ENCODE measurements at places on chromosomes 3 and 15.

GRCh38 chr3:171334465-171334811 is 125.8 kb downstream of the TNIK start:
- no peak for DNase-seq

- DNase-seq = peak; percentile 68
These were observed at the start of gene RFX7 for GRCh38 chr15:56243163-56244037. TSS of gene RFX7 (minus strand) at chr15:56243879. CDS start at chr15:56243285, 594 bp downstream.

DNA sequence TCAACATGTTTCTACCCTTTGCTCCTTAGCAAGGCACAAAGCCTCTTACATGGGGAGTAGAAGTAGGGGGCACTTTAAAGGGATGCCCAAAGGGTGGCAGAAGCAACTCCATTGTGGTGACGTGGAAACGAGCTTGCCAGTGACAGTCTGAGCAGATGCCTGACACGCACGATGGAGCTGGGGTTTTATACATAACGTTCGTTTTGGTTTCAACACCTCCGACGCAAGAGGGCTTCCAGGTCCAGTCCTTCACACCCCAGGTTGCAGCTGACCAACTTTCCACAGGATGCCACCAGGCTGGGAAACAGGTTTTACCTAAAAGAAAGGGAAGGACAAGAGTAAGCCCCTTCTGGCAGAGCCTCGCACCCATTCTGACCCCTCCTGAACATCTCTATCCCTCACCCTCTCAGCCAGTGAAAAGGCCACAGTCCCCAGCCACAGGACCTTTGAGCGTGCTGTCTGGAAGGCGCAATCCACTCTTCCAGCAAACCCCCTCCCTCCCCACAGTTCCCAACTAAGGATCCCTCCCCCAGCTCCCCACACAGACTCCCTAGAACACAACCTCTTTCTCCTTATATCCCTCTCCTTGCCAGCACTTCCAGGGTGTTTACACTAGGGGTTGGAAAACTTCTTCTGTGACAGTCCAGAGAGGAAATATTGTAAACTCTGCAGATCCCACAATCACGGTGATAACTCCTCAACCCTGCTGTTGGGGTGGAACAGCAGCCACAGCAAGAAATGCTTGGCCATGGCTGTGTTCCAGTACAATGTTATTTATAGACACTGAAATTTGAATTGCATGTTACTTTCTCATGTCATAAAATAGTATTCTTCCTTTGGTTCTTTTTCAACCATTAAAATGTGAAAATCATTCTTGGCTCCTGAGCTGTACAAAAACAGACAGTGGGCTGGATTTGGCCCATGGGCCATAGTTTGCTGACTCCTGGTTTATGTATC is 36.2 kb downstream of the FAM174B start:
- DNase-seq = no peak

GRCh38 chr15:78837543-78837942 is 26.3 kb upstream of the ADAMTS7 start:
- no peak for DNase-seq

DNA sequence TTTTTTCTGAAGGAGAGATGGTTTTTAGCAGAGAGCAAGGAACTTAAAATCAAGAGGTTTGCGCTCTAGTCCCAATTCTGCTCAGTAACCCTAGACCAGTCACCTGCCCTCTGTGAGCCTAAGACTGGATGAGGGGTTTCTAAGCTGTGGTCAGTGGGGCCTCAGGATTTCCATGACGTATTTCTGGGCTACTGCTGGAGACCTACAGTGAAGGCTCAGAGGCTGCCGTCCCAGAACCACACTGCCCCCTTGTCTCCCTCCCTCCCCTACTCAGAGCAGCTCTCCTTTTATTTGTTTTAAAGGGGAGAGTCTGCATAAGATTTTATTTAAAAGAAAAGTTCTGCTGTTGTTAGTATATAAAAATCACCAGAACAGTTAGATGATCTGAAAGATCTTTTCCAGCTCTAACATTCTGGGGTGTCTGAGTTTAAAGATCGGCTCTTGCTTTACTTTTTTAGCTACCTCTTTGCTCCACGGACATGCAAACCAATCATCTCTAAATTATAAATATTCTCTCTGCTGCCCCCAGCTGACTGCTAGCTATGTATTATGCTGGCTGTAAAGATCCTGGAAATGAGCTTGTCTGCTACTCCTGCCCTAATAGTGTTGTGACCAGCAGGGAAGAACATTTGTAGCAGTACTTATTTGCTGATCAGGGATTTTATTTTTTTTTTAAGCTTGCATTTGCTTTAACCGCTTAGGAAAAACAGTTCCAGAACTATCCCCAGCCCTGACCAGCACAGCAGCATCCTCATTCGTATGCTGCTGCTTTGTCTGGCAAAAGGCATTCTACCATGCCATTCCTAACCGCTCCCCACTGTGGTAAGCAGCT is 28.6 kb upstream of the NDUFB4 start:
- DNase-seq = peak; percentile 49

- DNase-seq = no peak
These were observed 148.4 kb downstream of the TIGIT start for GRCh38 chr3:114442246-114442645.

DNA sequence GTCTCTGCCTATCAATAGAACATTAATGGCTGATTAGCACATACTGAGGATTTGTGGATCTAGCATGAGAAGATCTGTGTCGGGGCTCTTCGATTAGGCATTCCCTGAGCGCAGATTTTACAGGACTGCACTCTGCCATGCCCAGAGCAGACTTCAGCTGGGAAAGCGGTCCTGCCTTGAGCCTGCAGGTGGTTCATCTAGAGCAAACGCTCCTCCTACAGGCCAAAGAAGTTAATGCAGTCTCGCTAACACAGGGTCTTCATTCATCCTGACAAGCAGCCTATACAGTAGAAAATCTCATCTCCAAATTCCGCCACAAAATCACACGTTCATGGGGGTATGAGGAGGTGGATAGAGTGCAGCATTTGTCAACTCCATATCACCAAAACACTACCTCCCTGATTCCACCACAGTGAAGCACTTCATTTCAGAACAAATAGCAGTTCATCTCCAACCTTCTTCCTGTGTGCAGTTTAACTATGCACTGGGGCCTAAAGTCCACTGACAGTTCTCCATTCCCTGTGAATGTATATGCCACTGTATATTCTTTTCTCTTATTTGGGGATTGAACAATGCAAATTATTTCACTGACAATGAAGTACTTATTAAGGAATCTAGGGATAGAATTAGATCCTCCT is 405.8 kb downstream of the IGSF11 start:
- DNase-seq = peak; percentile 77

- no peak for DNase-seq
These were observed 161.3 kb upstream of the LPP start for GRCh38 chr3:187992609-187993008.

GRCh38 chr3:113736548-113737089 is 9.4 kb downstream of the NAA50 start:
- DNase-seq = peak; percentile 28

- no peak for DNase-seq
These were observed 18.1 kb upstream of the P2RY13 start for GRCh38 chr3:151347432-151347831.

- DNase-seq = no peak
These were observed 30.7 kb upstream of the MYLK start for GRCh38 chr3:123914829-123915228.

DNA sequence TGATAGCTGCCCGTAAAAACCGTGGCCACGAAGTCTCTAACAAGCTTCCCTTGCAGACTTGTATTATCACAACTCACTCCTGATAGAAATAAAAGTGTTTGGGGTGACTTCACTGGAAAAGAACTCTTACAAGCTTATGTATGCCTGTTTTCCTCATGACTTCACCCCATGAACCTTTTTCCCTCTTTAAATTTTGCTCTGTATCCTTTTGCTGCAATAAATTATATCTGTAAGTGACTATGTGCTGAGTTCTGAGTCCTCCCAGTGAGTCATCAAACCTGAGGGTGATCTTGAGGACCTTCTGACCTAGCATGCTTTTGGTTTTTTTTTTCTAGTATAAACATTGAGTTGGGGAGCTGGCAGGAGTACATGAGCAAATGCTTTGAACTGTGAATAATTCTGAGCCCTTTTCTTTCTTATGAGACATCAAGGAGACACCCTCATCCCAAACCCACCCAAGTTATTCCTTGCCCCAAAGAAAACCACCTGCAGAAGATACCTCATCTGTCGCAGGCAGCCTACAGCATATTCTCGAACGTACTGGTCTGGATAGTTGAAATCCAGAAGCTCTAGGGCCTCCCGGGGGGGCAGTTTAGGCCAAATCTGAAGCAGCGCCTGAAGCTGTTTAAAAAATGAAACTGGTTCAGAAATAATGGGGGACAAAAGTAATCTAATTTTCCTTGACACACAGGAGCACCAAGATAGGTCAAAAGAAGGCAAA is 85.9 kb downstream of the FAIM start:
- DNase-seq = no peak

DNA sequence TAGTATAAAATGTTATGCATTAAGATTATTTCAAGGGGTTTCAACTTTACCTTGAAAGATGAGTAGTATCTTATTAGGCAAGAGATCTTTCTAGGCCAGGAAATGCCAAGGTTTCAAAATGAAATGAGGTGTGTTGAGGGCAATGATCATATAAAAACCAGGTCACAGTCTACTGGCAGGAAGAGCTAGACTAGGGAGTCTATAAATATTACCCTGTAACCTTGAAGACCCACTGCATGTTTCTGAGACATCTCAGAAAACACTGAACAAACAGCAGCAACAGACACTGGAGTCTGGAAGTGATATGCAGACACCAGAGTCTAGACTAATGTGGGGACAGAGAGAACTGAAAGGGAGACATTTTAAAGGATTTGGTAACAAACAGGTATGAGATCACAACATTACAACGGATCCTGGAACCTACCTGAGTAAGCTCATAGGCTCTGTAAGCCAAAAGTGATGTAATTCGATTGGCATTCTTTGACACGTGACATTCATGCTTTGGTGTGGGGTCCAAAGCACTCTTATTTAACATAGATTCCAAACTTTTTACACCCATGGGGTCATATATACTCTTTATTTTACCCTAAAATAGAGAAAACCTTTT is 15.0 kb downstream of the TASOR start:
- DNase-seq = peak; percentile 11

- DNase-seq = no peak
These were observed 40.2 kb downstream of the GPR156 start for GRCh38 chr3:120244834-120245225.

DNA sequence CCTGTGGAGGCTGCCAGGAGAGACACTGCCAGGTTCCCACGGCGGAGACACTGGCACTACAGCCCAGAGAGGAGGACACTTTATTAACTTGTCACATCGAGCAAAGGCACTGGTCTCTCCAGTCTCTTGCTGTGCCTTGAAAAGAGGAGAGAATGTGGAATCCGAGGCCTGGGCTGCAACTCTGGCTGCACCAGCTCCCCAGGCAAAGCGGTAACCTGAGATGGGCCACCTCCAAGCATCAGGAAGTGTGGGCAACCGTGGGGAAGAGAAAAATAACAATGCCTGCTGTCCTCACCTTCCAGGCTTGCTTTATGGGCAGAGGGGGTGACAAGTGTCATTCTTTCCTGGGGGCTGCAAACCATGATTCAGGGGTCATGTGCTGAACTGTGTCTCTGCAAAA is 91.6 kb upstream of the RGMA start:
- no peak for DNase-seq

DNA sequence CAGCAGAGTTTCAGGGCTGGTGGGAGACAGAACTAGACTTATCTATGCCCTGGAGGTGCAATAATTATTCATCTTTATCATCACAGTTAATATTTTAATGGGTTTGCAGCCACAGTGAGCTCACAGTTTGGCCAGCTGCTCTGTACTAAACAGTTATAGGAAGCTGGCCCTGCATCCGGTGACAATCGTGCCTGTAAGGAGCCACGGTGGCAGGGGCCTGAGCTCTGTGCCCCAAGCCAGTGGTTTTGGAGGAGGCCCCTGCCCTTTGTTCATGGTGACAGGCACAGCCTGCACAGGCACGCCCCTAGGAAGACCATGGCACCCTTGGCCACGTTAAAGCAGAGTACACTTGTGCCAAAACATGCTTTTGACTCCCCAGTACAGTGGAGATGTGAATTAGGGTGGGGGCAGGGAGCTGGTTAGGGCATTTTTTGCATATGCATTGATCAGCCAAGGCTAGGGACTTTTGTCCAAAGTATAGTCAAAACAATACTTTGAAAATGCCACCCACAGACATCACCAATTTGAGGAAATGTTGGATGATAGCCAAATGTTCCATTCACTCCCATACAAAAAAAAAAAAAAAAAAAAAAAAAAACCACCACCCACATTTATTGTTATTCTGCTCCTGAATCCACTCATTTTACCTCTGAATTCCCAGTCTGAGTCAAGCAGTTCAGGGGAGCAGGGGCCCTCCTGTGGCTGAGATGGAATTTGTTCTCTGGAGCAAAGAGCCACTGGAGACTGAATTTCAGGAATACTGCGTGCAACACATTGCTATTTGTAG is 3.4 kb upstream of the RFTN1 start:
- DNase-seq = peak; percentile 33

DNA sequence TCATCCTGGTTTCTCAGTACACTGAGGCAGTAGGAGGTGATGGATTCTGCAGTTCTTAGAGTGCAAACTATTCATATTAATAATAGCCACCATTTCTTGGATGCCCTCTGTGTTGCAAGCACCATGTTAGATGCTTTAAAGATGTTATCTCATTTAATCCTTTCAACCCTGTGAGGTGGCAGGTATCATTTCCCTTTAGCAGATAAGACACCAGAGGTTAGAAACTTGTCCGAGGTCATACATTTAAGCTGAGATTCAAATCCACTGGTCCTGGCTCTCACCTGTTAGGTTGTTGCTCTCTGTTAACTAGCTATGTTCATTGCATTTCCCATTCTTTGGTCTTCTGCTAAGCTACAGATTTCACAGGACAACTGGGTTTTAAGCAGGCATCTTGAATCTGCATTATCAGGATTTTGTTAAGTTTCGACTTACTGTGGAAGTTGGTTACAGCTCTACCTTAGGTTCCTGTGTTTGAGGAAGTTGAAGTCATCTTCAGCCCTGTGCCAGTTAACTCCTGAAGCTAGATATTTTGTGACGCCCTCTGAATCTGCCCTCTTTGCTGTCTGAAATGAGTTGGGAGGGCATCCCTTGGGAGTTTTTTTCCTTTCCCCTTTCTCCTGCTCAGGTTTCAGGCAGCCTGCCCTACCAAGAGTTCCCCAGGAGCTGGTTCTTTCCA is 6.4 kb downstream of the PDE8A start:
- DNase-seq = no peak

- DNase-seq = no peak
These were observed 3.3 kb upstream of the DCP1A start for GRCh38 chr3:53350652-53351051.

GRCh38 chr15:57224664-57225063 is 151.6 kb upstream of the CGNL1 start:
- no peak for DNase-seq

- no peak for DNase-seq
These were observed 220.9 kb upstream of the EIF1B start for GRCh38 chr3:40088527-40089170.

GRCh38 chr3:37015642-37016041 is 22.3 kb downstream of the MLH1 start:
- no peak for DNase-seq

DNA sequence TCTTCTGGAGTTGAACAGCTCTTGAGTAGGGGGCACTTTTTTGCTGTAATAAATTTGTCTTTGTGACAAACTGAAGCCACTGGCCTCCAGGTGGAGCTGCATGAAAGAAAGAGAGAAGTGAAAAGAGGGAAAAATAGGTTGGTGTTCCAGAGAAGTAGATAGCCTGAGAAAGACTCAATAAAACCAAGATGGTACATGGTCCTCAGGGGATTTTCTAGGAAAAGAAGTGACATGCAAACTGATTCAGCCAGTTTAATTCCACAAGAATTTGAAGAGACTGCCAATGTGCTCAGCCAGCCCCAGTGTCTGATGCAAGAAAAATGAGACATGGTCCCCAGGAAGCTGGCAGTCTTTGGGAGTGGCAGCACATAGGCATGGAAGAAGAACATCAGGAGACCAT is 152.7 kb downstream of the CD47 start:
- peak; percentile 9 for DNase-seq

Data from HEK293T (cell line).